ENCODE measurements at places on chromosomes 3 and 15.
A peak's percentile ranks its signal among the peaks of the same experiment; 100 is the strongest.

DNA sequence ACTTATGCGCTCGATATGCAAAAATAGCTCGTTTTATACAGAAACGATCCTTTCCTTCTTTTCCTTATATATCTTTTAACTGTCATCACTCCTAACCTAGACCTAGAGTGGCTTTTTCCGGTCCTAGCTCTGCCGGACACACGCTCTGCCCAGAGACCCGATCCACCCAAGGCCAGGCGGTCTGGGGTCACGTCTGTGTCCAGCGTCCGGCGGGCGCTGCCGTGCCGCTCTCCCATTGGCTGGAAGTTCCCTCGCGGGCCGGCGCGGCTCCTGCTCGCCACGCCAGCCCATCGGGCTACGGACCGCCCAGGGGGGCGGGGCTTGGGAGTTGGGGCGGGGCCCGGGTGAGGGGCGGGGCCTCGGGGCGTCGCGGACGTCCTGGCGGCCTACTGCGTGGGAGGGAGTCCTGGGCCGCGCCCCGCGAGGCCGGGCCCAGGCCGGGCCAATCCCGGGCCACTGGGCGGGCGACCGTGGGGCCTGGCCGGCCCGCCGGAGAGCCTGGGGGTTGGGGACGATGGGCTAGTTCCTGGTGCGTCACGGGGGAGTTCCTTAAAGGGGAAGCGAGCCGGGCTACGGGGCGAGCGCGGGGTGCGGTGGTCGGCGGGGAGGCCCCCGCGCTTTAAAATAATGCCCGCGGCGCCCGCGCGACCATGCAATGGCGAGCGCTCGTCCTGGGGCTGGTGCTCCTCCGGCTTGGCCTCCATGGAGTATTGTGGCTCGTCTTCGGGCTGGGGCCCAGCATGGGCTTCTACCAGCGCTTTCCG is at the start of gene EDEM1:
TSS of gene EDEM1 (plus strand) at position 552 of the 764 bp plus-strand sequence. CDS start at position 651, 99 bp downstream.
- peak; percentile 84 for DNase-seq

GRCh38 chr3:37255990-37256308 is 81.6 kb upstream of the LRRFIP2 start:
- no peak for DNase-seq

- no peak for DNase-seq
These were observed 525.1 kb downstream of the PDCD6IP start for GRCh38 chr3:34323517-34323916.

- DNase-seq, result no peak
These were observed 22.9 kb downstream of the CHDH start for GRCh38 chr3:53823026-53823955.

DNA sequence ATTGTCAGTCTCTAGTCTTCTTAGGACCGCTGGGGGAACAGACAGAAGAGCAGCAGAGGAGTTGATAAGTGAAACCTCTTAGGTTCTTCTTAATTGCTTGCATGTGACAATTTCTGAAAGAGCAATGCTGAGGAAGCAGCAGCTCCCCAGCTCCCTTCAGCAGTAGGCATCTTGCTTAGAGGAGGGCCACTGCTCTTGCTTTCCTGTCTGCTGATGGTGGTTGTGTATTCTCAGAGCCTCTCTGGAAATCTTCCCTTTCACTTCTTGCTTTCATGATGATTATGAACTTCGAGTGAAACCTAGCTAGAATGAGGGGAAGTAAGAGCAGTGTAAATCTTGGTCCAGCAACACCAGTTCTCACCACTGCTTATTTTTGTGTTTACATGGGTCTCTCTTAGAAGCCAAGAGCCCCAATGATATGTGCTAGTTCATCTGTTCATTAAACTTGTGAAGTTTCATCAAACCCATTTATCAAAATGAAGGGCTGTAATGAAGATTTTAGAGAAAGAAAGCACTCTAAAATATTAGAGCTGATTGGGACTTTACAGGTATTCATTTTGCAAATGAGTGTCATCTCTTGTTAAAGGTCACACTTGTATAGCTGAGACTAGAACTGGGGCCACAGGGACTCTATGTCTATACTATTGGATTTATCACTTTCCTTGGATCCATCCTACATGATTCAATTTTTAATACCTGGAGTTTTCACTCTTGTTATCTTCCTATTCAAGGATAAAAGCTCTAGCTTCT is 246.7 kb downstream of the LPP start:
- DNase-seq, result no peak
